ENCODE measurements at places on chromosomes 2 and 18. TPM values are rescaled to one million over a fixed set of nuclear protein-coding genes. Genes with fewer than 3 reads are reported as not detected.

- no peak for ATAC-seq
These were observed 52.7 kb upstream of the NCK2 start for GRCh38 chr2:105691947-105692390.

DNA sequence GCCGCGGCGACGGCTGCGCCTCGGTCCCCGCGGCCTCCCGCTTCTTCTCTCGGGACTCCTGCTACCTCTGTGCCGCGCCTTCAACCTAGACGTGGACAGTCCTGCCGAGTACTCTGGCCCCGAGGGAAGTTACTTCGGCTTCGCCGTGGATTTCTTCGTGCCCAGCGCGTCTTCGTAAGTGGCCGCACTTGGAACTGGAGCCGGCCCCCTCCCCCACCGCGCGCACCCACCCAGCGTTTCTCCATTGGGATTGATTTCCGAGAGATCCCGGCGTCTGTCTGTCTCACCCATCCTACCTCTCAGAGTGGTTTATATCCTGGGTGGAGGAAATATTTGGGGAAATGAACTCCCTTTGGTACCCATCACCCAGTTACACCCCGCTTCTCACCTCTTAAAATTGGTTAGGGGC is 498 bp downstream of the ITGAV start:
- ATAC-seq: no peak

Gene CCDC74B
- total RNA-seq: 4.4 TPM

DNA sequence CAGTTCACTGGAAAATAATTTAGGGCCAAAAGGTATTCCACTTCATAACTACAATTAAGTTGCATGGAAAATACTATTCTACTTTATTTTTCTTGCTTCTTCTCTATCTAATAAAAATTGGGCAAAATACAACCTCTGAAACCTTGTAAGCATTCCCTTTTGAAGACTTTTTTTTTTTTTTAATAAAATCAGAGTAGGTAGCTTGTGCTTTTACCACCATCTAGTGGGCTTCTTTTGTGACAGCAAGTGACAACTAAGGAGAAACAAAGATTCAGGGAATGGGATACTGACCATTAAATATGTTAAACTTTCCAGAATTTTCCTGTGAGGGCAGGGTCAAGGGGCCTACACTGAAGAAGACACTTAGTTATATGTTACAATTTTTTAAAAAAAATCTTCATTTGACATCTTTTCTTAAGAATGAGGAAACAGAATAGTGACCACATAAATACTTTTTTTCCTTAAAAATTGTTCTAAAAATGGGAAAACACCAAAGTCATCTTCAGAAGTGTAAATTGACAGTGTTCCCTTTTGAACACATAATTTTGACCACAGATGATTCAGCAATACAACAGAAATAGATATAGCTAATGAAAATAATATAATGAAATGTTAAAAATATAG is 1183.2 kb upstream of the ACVR2A start:
- no peak for ATAC-seq

DNA sequence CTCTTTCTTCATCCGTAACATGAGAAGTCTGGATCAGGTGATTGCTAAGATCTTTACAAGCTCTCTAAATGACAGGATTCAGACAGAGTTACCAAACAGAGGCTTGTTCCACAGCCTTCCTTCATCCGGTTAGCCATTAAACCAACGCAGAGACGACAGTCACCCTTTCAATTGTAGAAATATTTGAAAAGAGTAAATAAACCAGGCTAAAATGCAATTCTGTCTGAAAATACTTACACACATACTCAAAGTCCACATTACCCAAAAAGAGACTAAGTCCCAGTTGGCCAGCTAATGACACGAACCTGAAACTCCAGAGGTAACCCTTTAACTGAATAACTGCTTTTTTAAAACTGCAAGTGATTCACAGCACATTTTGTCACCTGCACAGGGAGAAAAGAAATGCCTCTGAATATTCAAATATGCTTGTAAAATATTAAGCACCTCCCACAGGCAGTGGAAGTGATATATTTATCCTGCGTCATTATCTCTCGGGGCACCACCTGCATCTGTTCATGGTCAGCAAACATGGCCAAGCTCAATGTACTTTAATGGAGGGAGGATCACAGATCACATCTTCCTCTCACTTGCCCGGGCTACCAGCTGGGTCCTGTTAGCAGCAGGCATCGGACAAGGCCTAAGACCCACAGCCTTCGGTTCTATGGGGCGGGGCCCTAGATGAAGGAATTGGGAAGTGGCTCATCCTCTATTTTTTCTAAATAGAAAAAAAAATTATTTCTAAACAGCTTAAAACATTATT is 38.8 kb upstream of the DNER start:
- no peak for ATAC-seq

Gene ALPI
- total RNA-seq: not detected

DNA sequence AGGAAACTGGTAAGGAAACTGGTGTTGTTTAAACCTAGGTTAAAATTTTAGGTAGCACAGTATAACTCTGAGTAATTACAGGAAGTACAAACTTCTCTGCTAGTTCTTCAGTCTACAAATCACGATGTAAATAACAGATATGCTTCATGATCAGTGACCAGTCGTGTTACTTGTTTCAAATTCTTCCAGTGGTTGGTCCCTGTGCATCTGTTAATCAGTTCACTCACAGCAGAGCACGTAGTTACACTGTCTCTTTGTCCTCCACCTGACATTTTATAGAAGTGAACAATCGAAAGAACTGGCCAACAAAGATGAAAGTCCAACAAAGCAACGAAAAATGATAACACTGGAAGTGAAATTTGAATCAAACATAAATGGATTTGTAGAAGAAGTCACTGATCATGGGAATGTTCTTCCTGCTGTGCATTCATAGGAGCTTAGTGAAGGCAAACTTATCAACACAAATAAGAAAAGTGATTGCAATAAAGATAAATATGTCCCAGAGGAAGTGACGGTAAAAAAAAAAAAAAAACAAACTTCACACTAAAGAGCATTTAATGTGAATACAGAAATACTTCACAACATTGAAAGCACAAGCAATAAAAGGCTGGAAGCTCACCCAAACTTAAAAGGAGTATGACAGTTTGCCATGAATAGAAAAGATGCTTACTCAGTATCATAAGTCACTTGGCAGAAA is 7.0 kb downstream of the EIF2AK2 start:
- peak; percentile 87 for ATAC-seq

DNA sequence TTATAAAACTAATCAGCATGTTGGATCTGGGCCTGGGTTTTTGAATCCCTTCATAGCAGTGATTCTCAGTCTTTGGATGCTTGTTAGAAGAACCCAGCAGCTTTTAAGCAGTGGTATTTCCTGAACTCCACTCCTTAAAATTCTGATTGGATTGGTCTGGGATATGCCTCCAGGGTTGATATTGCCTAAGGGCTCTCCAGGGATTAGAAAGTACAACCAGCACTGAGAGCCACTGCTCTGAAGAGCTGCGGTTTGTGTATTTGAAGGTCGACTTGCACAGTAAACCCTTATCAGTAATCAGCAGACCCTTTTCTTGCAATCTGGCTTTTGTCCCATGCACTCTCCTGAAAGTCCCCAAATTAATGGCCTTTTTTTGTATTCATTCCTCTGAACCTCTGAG is 17.0 kb upstream of the RBMS1 start:
- ATAC-seq: no peak

Gene DCDC2C
- not detected for total RNA-seq

DNA sequence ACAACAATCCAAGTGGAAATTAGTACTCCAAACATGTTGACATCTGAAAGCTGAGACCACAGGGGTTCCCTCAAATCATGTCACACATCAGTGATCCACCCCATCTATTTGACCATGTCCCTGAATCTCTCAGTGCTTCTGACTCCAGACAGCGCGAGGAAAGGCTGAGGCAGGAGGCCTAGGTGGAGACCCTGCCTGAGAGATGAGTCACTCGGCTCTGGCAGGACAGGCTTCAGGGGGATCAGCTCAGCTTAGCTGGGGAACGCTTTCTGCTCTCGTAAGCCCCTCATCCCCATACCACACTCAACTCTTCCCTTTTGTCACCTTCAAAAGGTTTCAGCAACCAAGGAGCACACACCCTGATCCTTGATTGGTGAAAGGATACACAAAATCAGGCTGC is 5.8 kb upstream of the FAM228A start:
- ATAC-seq: no peak

DNA sequence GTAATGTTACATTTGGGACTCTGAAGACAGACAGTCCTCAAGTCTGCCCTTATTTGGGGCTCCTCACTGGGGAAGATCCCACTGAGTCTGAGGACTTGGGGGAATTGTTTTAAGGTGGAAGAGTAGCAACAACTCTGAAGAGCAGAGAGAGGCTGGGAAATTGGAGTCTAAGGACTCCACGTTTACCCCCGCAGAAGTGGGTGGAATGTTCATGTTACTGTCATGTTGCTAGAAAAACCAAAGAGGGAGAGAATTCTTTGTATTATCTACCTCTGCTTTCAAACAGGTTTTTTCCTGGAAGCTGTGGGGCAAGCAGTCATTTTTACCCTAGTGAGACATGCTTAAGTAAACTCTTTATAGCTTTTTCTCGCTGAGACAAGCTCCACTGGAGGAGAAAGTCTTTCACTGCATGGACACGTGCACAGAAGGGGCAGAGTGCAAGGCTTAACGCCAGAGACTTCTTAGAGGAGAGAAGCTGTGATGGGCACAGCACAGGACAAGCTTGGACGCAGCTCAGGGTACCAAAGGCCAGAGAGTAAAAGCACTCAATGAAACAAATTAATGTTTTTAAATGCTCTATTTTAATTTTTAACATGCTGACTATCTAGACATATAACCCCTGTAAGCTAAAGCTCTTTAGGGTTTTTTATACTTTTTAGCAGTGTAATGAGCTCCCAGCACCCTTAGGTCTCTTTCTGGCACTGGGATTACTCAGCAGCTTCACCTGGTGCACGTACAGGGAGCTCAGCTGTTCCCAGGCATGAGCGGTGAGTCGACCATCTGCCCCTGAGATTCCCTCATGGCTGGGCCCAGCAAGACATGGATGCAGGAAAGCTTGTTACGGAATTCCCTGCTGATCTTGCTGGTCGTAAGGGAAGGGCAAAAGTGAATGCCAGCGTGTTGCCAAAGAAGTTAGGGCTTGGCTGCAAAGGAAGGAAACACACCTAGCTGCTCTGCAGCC is 54.5 kb upstream of the BIN1 start:
- no peak for ATAC-seq

Gene SPDYA
- total RNA-seq: 3.3 TPM

Gene ITGB6
- total RNA-seq: not detected
